Germinal center (tissue), 1 donor: ENCODE measurements at places on chromosomes 1 and 21.

- DNase-seq = no peak
Measured at GRCh38 chr1:237201155-237201554, 159.2 kb downstream of the RYR2 start.

DNA sequence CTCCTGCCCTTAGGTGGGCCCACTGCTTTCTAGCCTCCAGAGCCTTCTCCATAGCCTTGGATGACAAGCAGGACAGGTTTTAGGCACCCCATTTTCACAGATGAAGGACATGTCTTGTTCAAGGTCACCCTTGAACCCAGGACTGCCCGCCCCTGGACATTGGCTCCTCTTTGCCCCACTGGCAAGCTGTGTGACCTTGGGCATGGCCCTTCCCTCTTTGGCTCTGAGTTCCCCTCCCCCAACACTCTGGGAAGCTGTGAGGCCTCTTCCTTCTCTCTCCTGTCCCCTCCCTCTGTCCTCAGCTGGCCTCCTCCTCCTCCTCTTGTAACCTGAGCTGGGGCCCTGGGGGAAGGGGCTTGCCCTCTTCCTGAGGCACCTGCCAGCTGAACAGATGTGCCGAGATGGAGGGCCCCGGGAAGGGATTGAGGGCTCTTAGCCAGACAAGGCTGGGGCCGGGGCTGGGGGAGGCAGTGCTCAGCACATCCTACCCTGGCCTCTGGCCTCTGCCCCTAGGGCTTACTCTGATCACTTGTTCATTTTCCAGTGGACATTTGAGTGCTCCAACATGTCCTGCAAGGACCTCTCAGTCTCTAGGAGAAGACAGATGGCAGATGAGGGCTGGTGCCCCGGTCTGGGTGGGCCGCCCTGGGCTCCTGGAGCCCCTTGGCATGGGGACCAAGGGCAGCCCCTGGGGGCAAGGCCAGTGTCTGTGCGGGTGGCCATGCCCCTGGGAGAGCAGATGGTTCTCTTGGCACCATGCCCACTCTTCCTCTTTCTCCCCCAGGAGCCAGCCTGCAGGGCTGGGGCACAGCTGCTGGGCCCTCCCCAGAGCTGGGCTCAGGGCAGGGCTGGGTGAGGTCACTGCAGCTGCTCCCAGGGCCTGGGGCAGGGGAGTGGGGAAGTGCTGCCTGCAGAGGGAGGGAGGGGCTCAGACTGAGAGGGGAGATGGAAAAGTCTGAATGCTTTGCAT lies 10.7 kb downstream of the FOXO6 start:
- no peak for DNase-seq

- DNase-seq = no peak
Measured at GRCh38 chr1:36911561-36912364, 122.6 kb downstream of the GRIK3 start.

DNA sequence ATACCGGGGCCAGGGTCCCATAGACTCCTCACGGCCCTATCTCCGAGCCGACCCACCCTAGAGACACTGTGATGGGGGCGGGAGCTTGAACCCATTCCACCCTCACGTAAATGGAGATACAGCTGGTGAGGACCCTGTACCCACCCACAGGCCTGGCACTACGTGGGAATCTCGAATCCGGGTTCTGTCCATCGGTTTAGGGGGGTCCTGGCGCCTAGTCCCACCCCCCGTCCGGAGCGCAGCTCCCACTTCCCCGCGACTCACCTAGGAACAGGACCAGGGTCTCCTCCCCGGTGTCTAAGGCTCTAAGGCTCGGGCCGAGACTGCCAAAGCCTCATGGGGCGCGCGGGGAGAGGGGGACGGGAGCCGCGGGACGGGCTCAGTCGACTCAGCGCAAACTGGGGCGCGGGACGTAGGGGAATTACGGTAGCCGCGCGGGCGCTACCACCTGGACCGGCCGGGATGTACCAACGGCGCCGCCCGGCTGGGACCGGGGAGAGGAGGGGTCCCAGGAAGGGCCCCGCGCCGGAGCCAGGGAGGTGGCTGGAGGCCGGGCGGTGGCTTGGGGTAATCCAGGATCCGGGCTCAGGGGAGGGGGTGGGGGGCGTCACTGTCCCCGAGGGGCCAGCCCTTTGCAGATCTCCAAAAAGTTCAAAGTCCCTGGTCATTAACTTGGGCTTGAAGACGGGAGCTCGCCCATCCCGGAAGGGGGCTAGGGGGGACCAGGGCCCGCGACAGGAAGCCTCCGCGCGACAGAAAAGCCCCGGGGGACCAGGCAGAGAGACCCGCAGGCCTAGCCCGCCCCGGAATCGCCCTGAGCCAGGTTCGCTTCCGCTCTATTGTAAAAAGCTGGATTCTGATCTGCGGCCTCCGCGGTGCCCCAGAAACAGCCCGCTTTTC lies 1.0 kb downstream of the PLEKHG5 start:
- DNase-seq = peak; percentile 74

- DNase-seq = no peak
Measured at GRCh38 chr21:15686506-15686905, 43.3 kb upstream of the USP25 start.

DNA sequence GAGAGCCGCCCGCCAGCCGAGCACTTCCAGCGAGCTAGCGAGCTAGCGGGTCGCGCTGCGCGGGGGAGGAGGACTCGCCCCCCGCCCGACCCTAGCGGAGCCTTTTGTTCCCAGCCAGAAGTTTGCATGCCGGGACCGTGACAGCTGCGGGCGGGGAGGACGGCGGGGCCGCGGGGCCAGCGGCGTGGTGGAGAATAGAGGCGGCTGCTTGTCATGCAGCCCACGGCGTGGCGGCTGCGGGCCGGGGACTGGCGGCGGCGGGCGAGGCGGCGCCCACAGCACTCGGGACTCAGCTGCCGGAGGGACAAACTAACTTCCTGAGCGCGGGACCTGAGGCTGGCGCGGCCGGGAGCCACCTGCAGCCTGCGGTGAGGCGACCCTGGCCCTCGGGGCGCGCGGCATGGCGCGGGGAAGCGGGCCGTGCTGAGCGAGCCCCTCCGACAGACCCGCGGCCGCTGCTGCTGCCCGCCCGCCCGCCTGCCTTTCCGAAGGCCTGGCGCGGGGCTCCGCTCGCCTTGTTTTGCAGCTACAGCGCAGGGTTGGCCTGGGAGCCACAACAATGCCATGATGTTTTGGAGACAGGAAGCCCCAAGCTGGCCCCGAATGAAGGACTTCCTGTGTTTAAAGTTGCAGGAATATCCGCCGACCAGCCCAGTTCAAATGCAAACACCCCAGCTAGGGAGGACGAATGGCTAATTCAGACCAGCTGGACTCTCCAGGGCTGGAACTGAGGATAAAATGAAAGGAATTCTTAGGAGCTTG lies 82.2 kb upstream of the BMP8A start:
- no peak for DNase-seq

- no peak for DNase-seq
Measured at GRCh38 chr1:117210831-117211261, at the start of gene VTCN1. Gene VTCN1, minus strand, starts transcription at chr1:117210927. Its CDS starts 72 bp downstream, at chr1:117210855.

DNA sequence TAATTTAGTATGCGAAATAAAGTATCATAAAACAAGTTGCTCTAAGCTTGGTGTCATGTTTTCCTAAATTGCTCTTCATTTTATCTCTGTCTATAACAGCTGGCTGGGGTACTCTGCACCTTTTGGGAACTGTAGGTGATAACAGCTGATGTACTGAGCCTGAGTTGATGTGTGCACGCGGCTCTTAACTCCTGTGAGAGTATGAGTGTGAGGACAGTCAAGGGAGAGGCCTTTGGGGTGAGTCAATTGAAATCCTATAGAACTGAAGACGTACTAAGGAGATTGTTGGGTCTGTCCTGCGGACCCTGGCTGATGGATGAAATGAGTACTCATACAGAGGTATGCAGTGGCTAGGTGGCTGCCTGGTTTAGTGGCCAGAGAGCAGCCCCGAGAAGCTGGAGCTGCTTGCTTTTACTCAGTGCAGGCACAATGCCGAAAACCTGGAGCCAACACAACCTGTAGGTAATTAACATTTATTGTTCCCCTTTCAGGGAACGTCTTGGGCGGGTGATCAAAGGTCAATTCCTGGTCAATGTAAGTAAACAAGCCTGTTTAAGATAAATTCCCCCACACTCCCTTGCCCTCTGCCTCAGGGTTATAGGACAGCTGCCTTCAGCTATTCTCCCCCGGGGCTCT lies 188.5 kb downstream of the PRDM2 start:
- no peak for DNase-seq

DNA sequence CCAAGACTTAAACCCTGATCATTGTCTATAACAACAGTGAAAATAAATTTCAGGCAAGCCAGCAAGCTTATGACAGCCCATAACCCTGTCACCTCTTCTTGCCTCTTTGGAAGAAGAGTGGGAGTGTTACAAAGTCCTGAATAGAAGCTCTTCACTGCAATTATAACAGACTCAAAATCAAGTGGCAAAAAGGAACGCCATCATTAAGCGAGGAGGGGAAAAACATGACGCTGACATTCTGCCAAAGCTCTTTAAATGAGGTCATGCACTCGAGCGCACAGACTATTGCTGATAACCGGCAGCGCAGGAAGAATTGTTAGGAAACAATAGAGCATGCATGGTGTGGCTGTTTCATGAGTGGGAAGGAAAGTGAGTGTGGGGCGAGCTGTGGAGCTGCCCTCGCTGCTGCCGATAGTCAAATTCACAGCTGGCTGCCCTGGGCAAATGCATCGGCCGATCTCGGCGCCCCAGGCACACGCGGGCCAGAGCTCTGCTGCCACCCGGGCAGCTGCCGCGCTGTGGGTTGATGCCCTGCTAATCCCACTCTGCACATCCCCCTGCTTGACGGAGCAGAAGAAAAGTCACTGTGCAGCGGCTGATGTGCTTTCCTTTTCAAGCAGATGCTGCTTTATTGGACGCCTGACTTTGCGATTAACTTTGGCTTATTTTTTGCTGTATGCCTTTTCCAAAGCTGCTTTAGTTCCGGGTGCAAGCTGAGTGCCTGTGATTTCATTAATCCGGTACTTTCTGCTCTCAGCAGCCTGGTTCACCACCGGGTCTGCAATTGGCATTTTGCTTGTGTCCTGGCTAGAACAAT lies 102.4 kb upstream of the ST6GALNAC5 start:
- DNase-seq = no peak

GRCh38 chr1:229079016-229079595 lies 191.8 kb upstream of the RAB4A start:
- DNase-seq = no peak

DNA sequence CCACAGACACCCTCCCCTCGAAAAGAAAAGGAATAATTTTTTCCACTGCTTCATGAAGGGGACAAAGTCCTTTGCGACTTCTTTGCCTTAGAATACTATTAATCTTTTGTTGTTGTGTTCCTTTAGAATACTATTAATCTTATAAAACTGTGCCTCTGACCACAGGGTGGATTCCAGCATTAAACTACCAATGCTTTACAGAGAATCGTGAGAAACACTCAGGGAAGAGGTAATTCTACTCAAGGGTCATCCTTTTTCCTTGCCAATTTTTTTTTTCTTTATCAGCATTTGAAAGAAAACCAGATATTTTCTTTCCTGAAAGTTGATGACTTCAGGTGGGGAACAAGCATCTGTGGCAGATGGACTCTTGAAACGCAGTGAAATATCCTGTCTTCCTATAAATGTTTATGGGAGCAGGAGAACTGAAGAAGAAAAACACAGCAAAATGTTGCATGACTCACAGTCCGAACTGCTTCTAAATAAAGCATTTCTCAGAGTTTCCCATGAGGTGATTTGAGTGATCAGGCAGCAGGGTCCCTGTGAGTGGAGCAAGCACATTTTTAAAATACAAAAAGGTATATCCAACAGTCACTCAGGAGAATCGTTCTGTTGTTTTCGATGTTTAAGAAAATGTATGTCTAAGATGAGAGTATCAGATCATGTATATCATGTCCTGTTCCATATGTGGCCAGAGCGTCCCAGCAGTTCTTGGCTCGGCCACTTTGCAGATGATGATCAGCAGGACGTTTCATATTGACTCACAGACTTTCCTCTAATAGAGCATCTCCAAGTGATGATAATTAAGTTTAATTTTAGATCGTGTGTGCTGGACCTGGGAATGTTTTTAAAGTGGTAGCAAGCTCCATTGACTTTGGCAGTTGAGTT lies 154.2 kb upstream of the RUNX1 start:
- no peak for DNase-seq

- no peak for DNase-seq
Measured at GRCh38 chr21:46483300-46484295, 24.9 kb downstream of the DIP2A start.

DNA sequence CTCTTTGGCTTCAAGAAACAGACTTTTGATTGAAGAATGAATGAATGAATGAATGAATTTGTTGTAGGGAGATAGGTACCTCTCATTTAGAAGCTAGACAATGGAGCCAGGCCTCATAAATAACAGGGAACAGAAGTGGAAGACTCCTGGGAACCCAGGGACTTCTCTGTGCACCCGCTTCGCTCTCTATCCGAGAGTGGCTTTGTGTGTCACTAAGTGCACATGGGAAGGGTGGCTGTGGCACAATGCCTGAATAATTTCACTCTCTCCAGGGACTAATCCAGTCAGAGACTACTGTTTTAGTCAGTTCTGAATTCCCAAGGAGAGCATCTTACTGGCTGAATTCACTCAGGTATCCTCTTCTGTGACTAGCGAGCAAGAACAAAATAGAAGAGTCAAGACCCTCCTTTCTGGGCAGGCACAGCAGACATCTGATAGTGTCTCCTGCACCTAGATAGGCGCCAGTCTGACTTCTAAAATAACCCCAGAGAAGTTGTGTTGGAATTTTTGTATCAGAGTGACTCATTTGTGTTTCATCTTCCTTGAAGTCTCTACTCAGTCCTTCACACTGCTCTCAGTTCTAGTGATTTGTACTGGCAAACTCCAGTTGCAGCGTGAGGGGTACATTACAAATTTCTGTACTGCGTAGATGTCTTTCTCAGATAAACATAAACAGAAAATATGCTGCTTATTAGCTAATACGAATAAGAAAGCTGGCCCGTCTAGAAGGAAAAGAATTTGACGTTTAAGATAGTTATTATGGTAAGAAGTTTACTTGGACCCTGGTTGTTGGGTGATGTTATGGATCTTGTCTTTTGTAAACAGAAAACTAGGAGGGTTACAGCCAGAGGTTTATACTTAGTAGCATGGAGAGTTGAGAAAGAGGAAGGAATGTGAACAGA lies 34.0 kb downstream of the BACH1 start:
- DNase-seq = no peak

- no peak for DNase-seq
Measured at GRCh38 chr1:89887713-89888112, 66.9 kb downstream of the LRRC8D start.

GRCh38 chr1:26288311-26288941 lies 8.5 kb downstream of the SH3BGRL3 start:
- DNase-seq = peak; percentile 64

GRCh38 chr1:228083871-228084278 lies 1.4 kb downstream of the ARF1 start:
- no peak for DNase-seq

- no peak for DNase-seq
Measured at GRCh38 chr1:2046953-2047748, 3.1 kb upstream of the PRKCZ start.

DNA sequence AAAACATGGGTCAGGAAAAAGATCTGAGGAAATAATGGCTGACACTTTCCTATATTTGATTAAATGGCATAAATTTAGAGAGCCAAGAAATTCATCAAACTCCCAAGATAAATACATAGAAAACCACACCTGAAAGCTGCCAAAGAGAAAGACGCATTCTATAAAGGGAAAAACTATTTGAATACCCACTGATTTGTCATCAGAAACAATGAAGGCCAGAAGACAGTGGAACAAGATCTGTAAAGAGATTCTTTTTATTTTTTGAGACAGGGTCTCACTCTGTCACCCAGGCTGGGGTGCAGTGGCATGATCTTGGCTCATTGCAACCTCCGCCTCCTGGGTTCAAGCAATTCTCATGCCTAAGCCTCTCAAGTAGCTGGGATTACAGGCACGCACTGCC lies 17.4 kb downstream of the SDE2 start:
- DNase-seq = no peak
